ENCODE measurements at places on chromosomes 1 and 21.
A peak's percentile ranks its signal among the peaks of the same experiment; 100 is the strongest.

DNA sequence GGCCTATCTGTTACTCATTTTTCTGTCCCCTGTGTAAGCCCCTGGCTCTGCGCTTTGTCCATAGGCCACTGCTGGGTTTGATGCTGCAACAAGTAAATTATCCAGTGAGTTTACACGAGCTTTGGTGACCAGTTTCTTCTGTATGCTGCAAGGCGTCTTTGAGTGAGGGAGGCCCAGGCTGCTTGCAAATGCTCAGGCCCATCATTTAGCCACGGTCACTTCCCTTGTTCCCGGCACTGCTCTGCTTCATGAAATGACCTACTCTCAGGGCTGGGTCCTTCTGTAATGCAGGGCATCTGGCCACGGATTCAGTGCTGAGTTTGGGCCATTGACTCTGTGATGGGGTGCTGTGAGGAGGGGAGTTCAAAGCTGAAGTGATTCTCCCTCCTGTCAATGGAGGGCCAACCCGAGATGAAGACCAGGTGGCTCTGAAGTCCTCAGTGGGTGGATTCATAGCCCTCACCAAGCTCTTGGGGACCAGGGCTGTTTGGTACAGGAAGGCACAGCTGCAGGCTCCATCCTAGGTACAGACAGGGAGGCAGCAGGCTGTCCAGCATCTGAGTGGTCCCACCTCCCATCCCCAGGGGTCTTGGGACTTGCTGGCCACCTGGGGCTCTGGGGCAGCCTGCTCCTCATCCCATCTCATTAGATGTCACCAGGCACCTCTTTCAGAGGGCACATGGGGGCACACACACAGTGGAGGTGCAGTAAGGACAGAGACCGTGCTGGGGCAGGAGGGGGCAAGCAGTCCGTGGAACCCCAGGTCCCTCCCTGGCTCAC lies 21.7 kb downstream of the LHX4 start:
- no peak for DNase-seq

- no peak for DNase-seq
Observed at GRCh38 chr1:198932351-198932991, 293.6 kb downstream of the PTPRC start.

DNA sequence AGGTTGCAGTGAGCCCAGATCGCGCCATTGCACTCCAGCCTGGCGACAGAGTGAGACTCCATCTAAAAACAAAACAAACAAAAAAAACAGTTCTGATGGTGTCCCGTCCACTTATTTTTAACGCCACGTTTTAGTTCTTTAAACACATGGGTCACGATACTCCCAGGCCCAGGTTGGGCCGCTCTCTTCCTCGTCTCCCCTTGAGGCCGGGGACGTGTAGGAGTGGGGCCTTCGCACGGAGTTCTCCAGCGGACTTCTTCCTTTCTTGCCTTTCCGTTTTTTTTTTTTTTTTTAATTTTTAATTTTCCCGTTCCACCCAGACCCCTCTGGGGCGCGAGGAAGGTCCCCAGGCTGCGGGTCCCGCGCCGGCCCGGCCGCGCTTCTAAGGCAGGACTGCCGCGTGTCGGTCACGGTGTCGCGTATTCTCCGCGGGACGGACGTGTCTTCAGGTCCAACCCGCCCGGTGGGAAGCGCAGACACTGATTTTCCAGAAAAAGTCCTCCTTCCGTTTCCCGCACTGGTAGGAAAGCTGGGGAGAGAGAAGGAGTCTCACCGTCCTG lies 47.5 kb upstream of the SLC19A1 start:
- no peak for DNase-seq

- no peak for DNase-seq
Observed at GRCh38 chr1:28341591-28341990, 12.8 kb downstream of the MED18 start.

GRCh38 chr1:3190256-3191041 lies 121.4 kb downstream of the PRDM16 start:
- no peak for DNase-seq

- DNase-seq, result peak; percentile 41
Observed at GRCh38 chr1:6465461-6466005, 440 bp downstream of the TNFRSF25 start.

- no peak for DNase-seq
Observed at GRCh38 chr1:60894741-60895140, 187.6 kb upstream of the NFIA start.

DNA sequence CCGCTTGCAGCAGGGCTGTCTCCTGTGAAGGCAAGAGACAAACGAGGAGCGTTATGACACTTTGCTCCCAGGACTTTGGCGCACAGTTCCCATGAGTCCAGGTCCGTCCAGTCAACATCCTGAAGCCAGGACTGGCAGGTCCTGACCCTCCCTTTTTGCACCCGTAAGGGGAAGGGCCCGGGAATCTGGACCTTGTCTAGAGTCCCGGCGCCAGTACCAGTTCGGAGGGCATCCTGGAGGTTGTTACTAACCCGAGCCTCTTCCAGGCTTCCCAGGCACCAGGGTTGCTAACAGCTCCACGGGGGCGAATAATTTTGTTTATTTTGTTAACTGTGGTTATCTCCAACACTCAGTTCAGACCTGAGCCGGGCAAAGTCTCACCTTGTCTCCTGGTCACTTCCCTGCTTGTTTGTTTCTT lies 682 bp upstream of the RWDD3 start:
- DNase-seq, result no peak

DNA sequence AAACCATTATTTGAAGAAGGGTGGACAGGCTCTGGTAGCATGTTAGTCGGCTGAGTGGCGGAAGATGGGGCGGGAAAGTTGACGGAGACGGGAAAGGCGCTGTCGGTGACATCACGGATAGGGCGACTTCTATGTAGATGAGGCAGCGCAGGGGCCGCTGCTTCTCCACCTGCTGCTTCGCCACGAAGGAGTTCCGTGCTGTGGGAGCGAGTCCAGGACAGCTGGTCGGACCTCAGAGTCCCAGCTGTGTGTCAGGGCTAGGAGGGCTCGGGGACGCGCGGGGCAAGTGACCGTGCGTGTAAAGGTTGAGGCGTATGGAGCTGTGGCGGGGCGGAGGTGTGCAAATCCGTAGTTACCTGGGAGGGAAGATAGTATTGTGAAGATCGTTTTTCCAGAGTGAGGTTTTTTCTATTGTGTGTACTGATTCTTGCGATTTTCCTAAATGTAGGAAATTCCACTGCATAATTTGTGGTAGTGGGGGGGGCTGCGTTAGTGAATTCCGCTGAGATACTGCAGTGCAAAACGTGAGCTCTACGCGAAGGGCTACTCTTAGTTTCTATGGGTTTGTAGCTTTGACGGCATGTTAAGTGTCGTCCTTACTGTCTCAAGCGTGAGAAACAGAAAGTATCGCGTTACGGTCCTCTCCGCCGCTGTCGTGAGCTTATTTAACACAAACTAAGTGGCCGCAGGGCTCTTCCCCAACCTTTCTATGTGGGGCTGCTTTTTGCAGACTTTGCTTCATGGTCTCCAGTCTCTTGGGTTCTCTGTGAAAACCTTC lies 111.2 kb upstream of the NBPF11 start:
- peak; percentile 41 for DNase-seq

DNA sequence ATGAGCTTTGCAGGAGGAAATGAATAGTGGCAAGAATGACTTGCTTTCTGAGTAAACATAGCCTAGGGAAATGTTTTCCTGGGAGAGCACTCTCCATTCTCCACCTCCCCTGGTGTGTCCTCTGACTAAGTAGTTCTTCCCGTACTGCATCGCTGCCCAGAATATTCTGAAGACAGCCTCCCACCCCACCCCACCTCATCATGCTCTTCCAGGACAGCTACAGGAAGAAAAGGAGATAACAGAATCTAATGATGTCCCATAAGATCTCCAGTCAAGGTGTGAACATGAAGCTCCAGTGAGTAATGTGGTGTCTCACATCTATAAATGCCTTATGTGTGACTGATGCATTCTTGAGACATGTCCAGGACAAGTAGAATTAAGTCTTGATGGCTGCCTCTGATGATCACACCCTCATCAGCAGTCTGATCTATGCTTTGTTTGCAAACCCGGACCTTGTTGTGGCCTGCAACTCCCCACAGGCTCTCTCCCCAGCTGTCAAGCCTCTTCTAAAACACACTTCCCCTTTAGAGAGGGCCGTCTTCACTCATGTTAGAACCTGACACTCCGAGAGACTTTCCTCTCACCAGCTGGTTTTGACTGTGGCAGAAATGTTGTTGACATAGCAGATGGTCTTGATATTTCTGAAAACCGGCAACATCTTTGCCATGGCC lies 183.0 kb downstream of the CYYR1 start:
- no peak for DNase-seq

- DNase-seq, result no peak
Observed at GRCh38 chr21:39161064-39161463, 22.2 kb downstream of the PSMG1 start.

GRCh38 chr1:228313536-228314277 lies 92.9 kb downstream of the TRIM11 start:
- no peak for DNase-seq

DNA sequence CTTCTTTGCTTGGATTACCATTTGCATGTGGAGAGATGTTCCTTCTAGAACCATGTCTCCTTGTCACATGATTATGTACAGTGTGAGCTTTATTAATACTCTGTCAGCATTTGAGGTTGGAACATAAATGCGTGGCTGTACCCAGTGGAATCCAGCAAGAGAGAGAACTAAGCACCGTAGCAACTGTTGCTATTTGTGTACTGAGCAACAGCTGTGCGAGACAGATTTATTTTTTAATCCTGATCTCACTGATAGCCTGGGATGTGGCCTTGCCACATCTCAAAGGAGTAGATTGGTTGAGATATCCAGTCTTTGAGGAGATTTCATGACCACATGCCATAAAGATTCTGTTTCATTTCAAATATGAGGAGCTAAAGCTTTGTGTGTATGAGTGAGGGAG lies 43.4 kb downstream of the KIF1B start:
- DNase-seq, result no peak

All from activated gamma-delta T cell treated with Interleukin-2 at 50 U/mL for 16 hours (primary cell).